ENCODE measurements at places on chromosomes 5 and 9.

- no peak for DNase-seq
Measured at GRCh38 chr5:89449392-89450148, 566.6 kb upstream of the MEF2C start.

- no peak for DNase-seq
Measured at GRCh38 chr9:38441347-38442085, 17.3 kb upstream of the IGFBPL1 start.

GRCh38 chr5:113188436-113188835 is 211.8 kb downstream of the DCP2 start:
- DNase-seq: no peak

DNA sequence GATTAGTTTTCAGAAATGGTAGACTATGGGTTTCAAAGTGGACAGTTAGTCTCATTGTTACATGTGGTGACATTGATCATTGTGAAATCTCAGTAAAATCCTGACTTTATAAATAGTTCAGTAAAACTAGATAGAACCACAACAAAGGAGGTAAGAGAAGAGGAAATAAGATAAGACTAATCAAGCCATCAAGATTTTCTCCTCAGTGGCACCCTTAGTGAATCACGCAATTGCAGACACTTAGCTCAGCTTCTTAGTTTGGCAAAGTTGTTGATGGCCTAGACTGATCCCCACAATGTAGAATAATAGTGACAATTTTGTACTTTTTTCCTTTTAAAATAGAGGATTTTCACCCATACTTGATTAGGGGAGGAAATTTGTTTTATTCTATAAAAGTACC is 426.7 kb upstream of the ITGA1 start:
- no peak for DNase-seq

DNA sequence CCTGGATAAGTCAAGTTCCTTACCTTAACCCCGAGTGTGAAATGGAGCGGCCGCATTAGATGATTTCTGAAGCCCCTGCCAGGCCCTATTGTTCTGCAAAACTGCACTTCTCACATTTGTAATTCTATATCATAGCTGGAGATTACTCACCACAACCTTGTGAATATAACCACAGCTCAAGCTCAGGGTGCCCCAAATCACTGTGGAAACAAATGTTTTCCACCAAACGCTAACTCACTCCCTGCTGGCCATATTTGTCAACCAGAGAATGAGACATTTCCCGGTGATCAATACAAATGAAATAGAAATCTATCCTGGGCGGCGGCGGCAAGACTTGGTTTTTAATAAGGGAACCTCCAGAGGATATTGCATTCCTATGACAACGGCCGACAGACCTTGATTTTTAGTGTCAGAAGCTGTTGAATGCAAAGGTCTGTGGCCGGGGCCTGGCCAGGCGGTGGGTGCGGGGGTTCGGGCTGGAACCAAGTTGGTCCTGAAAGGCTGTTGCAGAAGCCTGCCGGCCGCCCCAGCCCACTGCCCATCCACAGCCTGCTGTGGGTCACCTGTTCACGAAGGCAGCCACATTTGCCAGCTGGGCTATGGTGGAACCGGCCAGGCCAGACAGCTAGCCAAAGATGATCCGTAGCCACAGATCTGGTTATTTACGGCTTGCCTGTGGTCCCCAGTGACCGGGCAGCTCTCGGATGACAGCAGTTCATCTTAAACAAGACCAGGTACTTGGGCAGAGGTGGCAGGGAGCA is 93.9 kb upstream of the LMX1B start:
- no peak for DNase-seq

DNA sequence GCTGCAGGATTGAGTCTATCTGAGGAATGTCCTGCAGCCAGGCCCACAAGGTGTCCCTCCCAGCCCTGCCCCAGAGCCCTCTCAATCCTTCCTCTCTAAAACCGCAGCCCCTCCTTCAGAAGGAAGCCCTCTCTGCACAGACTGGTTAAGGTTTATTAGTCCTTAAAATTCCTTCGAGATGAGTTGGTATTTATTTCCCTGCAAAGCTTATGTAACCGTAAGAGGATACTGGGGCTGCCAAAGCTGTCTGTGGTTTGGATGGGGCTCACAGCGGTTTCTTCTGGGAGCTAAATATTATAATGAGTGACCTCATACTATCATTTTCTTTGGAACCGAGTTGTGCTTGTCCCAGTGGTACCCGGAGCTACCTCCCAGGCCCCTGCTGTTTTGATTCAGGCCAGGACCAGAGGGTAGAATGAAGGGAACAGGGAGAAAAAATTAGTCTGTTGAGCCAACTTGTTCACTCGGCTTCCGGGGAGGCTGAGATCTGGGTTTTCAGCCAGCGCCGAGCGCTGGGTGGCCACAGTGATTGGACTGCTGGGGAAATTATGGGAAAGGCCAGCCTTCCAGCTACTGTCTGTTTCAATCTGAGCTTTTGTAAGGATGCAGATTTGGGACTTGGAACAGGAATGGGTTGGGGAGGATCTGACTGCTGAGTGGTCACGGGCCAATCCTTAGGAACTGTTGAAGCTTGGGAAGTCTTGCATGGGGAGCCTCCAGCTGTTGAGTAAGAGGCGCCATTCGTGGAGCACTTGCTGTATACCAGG is 107.5 kb downstream of the NDFIP1 start:
- no peak for DNase-seq

DNA sequence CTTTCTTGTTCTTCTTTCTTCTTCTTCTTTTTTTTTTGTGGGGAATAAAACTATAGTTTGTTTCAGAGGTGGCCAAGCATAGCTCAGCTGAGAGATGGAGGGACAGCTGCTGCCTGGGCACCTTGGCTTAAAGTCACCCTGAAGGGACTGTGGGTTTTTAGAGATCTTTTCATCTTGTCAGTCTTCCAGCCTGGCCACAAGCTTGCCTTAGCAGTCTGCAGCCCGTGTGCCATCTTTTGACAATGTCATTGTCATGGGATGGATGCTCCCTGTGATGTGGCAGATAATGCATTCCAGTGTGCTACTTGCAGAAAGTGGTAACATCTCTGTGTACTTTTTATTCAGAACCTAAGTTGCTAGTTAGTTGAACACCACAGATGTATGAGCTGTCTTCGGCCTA is 280.8 kb downstream of the FANCC start:
- DNase-seq: no peak

- no peak for DNase-seq
Measured at GRCh38 chr5:139425497-139425896, 13.8 kb downstream of the DNAJC18 start.

- DNase-seq: no peak
Measured at GRCh38 chr5:74372502-74373064, 267.9 kb downstream of the ENC1 start.

DNA sequence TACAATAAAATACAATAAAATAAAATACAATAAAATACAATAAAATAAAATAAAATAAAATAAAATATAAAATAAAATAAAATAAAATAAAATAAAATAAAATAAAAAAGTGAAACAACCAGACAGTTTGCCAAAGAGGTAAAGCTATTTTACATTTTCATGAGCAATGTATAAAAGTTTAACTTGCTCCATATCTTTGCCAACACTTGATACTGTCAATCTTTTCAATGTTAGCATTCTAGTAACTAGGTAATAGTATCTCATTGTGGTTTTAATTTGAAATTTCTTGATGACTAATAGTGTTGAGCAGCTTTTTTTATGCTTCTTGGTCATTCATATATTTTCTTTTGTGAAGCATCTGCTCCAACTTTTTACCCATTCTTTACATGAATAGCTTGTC is 17.3 kb downstream of the TTC33 start:
- no peak for DNase-seq

DNA sequence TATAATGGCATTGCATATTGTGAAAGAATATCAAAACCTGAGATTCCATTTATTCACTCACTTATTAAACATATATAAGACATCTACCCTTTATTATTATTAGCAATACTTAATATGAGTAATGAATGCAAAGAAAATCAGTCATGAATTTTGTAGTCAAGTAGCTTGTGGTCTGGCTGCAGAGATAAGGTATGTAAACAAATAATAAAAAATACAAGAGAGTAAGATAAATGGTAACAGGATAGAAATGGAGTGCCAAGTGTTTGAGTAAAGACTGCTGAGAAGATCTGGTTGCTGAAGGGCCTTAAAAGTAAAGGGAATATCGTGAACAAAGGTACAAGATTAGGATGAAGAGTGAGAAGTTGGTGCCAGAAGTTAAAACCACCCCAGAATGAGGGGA is 18.4 kb downstream of the TRIM32 start:
- no peak for DNase-seq

GRCh38 chr9:12853051-12853450 is 78.2 kb downstream of the LURAP1L start:
- no peak for DNase-seq

- DNase-seq: no peak
Measured at GRCh38 chr5:73344835-73345234, 103.7 kb downstream of the FOXD1 start.

DNA sequence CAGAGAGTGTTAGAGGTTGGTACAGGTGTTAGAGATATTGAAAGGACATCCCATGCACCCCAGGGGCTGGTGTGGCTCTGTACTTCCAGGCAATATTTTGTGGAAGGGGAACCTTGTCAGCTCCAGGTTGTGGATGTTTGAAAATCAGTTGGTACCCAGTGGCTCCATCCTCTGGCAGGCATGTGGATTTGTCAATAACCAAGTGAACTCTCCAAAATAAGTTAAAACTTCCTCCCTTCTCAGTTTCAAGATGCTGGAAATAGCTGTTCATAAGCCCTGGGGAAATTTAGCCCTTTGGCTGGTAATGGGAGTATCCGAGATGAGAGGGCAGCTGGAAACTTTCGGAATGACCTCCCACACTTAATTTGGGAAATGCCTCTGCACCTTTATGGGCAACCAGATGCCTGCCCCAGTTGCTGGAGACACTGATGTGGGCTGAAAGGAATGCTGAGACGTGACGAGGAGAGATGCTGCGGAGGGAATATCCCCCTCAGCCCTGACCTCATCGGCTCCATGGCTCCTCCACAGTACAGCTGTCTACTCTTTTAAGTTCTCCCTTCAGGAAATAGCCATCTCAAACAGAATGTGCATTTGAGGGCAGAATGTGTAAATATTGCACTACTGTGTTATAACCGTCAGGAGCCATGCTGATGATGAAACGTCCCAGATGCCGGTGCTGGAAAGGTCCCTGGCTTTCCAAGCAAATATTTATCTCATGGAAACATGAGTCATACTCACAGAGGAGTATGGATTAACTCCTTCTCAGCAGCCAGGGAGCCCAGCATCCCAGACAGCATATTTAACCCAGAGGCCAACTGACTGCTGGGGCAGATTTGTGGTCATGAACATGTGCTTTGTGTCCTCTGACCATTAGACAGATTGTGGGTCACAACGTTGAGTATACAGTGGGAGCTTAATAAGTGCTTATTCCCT is 29.5 kb downstream of the TGFBI start:
- DNase-seq: no peak

- DNase-seq: no peak
Measured at GRCh38 chr5:143492783-143493182, 89.3 kb upstream of the NR3C1 start.

DNA sequence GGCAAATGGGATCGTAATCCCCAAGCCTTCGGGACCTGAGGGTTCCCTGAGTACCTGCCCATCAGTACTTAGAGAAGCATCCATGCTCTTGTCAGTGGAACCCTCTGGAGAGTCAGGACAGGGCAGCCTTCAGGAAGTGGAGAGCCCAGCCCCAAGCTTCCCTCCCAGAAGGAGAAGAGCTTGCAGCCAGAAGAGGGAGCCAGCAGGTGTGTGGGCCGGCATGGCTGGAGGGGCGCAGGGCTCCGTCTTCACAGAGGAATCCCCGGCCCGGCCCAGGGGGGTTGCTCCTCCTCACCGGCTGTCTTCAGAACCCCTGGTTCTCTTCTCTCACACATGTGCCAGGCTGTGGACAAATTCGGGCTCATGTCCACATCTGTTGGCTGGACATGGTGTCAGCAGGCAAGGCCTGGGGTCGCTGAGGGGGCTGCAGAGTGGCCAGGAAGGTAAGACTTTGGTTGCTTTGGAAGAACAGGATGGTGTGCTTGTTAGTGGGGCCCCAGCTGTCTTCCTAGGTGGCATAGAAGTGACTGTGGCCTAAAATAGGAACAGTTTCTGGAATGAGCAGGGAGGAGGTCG is 58.9 kb upstream of the RXRA start:
- DNase-seq: no peak

DNA sequence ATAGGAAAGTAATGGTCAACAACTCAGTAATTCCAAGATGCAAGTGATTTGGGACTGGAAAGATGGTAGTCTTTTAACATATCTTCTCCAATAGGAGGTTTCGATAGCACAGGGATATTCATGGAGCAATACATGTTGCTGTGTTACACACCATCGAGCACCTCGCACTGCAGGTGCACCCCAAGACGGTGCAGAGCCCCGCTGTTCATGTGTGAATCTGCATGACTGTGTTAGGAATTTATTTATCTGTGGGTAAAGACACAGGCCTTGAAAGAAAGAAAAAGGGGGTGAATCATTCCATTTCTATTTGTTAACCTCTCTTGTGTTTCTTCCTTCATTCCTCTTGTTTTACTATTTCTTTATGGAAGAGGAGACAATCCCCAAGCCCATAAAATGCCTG is 217.1 kb downstream of the EBF1 start:
- no peak for DNase-seq

DNA sequence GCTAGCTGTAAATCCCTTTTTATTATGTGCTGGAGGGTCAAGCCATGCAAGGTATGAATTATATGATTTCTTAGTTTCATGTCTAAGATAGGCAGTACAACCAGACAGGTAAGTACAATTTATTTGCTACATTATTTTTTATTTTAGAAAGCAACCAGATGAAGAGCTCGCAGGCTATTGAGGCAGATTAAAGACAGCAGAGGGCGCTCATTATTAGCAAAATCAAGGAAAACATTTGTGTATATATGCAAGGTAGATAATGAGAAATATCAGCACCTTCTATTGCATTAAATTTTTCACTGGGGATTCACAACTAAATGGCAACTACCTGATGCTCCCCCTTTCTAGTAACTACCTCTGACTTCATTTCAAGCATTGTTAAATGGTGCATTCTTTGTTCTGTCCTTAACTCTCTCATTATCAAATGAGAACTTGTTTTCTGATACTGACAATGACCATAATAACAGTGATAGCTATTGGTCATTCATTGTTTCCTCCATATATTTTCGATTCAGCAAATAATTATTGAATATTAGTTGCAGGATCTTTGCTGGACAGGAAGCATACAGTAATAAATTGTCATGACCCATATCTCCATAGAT is 8.6 kb downstream of the SCGB3A2 start:
- DNase-seq: no peak

GRCh38 chr9:4665357-4665756 is 923 bp downstream of the SPATA6L start:
- no peak for DNase-seq

GRCh38 chr9:4803670-4804530 is 11.2 kb downstream of the RCL1 start:
- DNase-seq: no peak

Measured in activated CD4-positive, alpha-beta T cell treated with anti-CD3 and anti-CD28 coated beads for 24 hours (primary cell).